A549 (cell line): ENCODE measurements at places on chromosomes 2 and 18. TPM values are rescaled to one million over a fixed set of nuclear protein-coding genes. Genes with fewer than 3 reads are reported as not detected.

DNA sequence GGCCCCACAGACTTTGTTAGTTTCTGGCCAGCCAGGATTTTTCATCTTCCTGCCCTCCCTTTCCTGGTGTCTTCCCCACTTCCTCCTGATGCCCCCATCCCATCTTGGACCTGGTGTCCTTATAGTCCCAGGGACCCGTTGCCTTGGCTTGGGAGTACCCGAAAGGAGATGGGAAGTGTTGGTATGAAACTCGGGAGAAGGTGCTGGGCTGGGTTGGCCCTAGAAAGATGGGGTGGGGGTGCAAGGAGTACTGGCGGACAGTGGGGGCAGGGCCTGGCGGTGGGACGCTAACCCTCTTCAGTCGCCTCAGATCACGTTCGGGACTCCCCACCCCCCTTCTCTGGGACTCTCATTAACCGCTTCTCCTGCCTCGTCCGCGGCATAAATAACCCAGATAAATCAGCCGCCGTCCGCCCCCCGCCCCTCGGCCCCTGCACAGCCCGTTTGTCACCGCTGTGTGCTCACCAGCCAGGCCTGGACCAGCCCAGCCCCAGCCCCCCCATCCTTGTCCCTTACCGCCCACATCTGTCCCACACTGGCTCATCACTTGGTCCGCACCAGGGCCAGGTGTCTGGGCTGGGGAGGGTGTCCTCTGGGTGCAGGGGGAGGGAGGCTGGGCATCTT lies 3.7 kb upstream of the ASIC4 start:
- DNase-seq = no peak

Gene LYG1
- 2.4 to 3.2 TPM (median 2.9 TPM) in 3 replicates for polyA plus RNA-seq

Gene ATP6V1B1
- polyA plus RNA-seq = 2.5 to 2.8 TPM (median 2.7 TPM) in 3 replicates

- no peak for DNase-seq
These were observed 14.7 kb downstream of the CDC42EP3 start for GRCh38 chr2:37656512-37657423.

Gene DNAJC27
- 2.3 to 3.0 TPM (median 2.6 TPM) in 3 replicates for polyA plus RNA-seq

- no peak for DNase-seq
These were observed 1.7 kb downstream of the CXCR4 start for GRCh38 chr2:136116151-136116812.

DNA sequence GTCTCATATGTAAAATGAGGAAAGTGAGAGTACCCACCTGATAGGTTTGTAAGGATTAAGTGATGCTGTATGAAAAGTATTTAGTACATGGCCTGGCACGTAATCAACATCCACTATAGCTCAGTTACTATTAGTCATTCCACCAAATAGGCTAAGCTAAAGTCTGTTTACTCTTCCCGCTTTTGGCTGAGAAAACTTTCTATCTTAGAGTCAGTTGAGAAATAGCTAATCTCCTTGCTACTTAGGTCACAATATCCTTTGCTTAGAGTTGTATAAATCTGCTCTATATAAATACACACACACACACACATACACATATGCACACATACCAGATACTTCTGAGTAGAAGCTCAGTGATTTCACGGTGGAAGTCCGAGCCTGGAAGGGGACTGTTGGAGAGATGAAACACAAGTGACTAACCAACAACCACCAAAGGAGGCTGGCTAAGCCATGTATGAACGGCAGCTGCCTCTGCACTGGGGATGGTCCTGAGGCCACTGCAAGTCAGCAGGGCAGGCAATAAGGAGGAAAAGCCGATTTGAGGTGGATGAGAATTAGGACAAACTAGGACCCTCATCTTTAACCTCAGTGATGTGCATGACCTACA lies 104.6 kb upstream of the EPHA4 start:
- no peak for DNase-seq

Gene LONRF2
- 4.7 to 5.5 TPM (median 4.8 TPM) in 3 replicates for polyA plus RNA-seq

DNA sequence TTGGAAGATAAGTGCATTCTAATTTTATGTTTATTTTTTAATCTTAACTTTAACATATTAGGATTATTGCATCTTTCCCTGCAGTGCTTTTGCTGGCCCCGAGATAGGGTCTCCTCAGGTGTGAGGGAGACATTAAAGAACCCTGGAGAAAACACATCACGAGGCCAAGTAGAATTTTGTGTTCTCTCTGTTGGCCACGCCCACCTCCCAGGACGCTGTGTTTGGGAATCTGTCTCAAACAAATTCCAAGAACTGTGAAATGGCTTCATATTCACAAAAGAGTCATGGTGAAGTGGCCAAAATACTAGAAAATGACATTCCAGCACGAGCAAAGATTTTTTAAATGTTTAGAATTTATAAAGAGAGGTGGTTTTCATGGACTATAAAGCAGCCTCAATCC lies 27.3 kb downstream of the RNF144A start:
- no peak for DNase-seq

DNA sequence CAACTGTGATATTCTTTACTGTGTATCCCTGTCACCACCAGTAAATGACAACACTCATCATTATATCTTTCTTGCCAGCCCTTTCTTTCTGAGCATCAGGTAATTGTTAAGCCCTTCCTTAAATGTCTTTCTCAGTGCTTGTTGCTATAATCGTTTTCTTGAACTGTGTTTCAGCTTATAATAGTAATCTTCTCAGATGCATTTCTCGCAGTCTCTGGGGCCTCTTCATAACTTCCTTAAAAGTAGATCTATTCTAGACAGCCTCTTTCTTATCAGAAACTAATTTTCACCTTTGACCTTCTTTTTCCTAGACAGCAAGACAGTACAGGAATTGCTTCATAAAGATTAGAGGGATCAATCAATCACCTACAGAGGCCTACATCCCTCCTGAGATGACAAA lies 648.1 kb downstream of the CPS1 start:
- no peak for DNase-seq

DNA sequence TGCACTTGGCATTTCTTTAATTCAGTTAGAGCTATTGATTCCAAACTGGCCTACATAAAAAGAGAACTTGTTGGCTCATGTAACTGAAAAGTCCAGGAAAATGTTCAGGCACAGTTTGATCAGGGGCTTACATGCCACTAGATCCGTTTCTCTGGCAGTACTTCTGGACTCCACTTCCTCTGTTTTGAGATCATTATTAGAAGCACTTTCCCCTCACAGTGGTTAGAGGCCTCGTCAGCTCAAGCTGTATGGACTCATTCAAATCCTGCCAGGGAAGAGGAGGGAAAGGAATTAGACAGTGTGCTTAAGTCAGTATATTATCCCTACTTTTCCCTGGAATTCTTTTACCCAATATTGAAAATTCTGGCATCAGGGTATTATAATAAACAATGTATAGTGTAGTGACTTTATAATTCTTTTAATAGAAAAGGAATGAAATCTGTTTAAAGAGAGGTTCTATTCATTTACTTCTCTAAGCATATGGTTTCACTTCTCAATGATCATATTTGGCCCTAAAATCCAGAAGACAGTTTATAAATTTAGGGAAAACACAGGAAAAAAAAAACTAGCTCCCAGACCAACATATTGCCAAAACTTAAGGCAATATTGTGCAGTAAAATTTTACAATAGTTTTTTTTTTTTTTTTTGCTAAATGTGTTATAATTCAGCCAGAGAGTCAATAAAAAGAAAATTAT lies 92.0 kb downstream of the ARMC9 start:
- no peak for DNase-seq

Gene FAM228A
- polyA plus RNA-seq = not detected in 3 replicates

Gene ENOSF1
- polyA plus RNA-seq = 29.9 to 32.5 TPM (median 30.0 TPM) in 3 replicates

DNA sequence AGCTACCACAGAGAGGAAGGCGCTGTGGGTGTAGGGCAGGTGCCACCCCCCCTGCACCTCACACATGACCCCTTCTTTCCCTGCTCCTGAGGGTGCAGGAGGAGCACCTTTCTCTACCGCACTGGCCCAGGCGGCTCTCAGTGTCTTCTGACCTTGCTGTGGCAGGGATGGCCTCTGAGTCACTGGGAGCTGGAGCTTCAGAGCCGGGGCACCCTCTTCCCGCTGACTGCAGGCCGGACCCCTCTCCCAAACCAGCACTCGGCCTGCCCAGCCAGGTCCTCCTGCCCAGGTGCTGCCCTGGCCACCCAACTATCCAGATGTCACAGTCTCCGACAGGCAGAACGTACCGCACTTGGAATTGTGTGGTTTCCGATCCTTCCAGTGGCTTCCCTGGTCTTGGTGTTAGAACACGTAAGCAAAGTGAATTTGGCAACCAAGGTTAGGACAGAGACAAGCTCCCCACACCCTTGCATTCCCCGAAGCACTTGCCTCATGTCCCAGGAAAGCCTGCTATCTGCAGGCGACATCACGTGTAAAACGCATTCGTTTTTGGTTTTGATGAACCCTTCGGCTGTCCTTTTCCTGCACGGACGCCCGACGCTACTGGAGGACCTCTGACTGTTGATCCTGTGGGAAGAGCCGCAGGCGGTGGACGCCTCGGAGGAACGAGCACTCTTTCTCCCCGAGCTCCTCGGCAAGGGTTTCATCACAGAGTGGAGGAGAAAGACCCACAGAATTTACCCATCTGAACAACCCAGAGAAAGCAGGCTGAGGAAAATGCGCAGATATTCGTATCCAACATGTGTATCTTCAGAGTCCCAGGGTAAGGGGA lies 24.7 kb upstream of the KCNG2 start:
- no peak for DNase-seq

DNA sequence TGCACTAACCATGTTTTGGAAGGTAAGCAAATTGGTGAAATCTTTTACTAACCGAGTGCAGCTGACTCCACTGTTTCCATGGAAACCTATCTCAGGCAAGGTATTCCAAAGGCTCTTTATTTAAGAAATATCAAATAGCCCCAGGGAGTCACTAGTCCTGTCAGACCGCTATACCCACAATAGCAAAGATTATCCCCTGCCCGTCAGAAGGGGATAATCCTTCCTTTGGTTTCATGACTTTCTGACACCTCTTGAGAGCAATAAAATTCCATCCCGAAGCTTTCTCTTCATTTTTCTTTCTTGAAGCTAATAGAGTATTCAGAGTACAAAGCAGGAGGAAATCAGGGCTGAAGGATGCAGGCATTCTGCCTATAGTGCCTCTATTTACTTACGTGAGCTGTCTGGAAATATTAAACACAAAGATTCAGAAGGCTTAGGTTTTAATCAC lies 34.7 kb upstream of the MAP2 start:
- DNase-seq = no peak

- no peak for DNase-seq
These were observed 289.3 kb upstream of the TNP1 start for GRCh38 chr2:217149087-217149660.
